ENCODE measurements at places on chromosomes 1 and 21. TPM values are rescaled to one million over a fixed set of nuclear protein-coding genes. Genes with fewer than 3 reads are reported as not detected.
A peak's percentile ranks its signal among the peaks of the same experiment; 100 is the strongest.

GRCh38 chr1:145942405-145942804 is 15.1 kb upstream of the RBM8A start:
- no peak overlapping the region for H3K27ac ChIP-seq
- H3K4me3 ChIP-seq = no peak overlapping the region
- H3K27me3 ChIP-seq = no peaks in the 10 kb centered on the region
- H3K4me1 ChIP-seq = peaks cover 3% of the 10 kb centered on the region
- DNase-seq = no peak

GRCh38 chr21:16037421-16037955 is 307.7 kb downstream of the USP25 start:
- H3K4me3 ChIP-seq = no peak overlapping the region
- H3K4me1 ChIP-seq = no peaks in the 10 kb centered on the region
- no peak overlapping the region for H3K27ac ChIP-seq
- DNase-seq = no peak
- no peaks in the 10 kb centered on the region for H3K27me3 ChIP-seq

DNA sequence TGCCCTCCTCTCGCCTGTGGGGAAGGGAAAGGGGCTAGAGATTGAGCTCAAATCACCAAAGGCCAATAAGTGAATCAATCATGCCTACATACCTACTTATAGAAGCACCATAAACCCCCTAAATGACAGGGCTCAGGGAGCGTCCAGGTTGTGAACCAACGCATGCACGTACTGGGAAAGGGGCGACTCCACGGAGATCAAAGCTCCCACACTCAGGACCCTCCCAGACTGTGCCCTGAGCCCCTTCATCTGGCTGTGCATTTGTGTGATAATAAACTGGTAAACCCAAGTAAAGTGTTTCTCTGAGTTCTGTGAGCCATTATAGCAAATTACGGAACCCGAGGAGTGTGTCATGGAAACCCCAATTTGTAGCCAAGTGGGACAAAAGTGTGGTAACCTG is 23.8 kb upstream of the PRDM15 start:
- peaks cover 7% of the 10 kb centered on the region for H3K36me3 ChIP-seq
- H3K27ac ChIP-seq = no peak overlapping the region
- H3K4me1 ChIP-seq = peaks cover 35% of the 10 kb centered on the region
- H3K27me3 ChIP-seq = no peaks in the 10 kb centered on the region
- no peak for DNase-seq

DNA sequence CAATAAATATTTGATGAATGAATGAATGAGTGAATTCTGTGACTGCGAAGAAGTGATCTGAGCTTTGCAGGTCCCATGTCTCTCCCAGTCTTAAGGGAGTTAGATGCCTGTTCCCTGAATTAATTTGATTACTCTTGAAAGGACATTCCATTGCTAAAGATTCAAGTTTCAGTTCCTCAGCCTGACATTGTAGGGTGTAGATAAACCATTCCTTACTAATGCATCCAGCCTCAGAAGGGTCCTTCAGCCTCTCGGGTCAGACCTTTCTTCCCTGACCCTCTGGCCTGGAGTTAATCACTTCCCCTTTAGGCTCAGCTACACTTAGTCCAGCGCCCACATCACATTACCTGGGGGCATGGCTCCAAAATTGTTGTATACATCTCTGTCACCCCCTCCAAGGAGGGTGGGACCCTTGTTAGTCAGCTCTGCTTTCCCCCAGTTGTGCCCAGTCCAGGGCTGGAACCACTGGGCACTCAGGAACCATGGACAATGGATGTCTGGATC is 2.6 kb downstream of the INSRR start:
- DNase-seq = no peak
- H3K36me3 ChIP-seq = no peaks in the 10 kb centered on the region
- no peak overlapping the region for H3K4me3 ChIP-seq
- no peak overlapping the region for H3K27ac ChIP-seq
- peaks cover 16% of the 10 kb centered on the region for H3K4me1 ChIP-seq
- H3K27me3 ChIP-seq = peaks cover 42% of the 10 kb centered on the region

GRCh38 chr1:37691497-37692077 is 729 bp upstream of the CDCA8 start:
- H3K4me3 ChIP-seq = peak overlapping the region; percentile 94
- peak overlapping the region; percentile 97 for H3K27ac ChIP-seq
- peaks cover 50% of the 10 kb centered on the region for H3K4me1 ChIP-seq

LYPD8 gene
- total RNA-seq = not detected

MTARC2 gene
- not detected for total RNA-seq

KRTAP19-4 gene
- not detected for total RNA-seq

GSTM1 gene
- total RNA-seq = 77.2 TPM
